Stimulated activated CD4-positive, alpha-beta T cell treated with anti-CD3 and anti-CD28 coated beads, TNF-alpha, amount 100 ng/mL, for 1 hour (primary cell): ENCODE measurements at places on chromosomes 12 and 14.

DNA sequence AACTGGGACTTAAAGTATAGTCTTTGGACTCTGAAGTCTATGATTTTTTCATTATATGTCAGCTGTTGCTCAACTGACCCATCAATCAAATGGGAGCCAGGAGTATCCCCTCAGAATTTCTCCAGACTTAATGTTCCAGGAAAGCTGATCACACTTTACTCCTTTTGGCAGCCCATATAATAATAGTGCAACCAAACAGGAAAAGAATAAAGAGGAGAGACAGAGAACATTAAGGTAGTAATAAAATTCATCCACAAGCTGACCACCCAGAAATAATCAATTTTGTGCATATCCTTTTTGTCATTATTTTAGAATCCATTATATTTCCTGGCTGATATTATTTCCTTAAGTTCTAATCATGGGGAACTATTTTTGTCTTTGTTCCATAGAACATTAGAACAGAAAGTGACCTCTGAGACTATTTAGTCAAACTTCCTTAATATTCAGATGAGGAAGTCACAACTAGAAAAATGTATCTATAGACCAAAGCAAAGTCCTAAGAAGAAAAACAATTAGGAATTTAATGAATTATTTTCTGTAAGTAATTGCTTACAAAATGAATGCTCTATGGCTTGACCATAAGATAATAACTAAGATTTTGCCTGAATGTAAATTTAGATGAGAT, 238.1 kb upstream of the SEL1L start:
- DNase-seq, result no peak

DNA sequence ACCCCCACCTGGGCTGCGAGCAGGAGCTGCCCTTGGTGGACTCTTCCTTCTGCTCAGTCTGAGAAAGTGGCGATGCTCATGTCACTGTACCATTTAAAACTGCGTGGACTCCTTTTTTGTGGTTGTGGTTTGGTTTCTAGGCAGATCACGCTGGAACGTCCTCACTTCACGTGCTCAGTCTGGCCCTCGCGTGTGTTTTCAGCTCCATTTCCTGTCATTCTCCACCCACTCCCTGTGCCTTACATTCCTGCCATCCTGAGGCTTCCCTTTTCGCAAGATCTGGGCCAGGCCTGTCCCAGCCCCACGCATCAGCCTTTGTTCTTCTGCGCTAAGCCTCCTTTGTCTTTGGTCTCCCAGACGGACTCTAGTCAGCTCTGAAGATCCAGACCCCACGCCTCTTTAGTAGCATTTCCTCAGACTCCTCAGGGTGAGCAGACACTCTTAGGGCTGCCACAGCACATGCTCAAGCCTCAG, 105.4 kb downstream of the FBXL14 start:
- DNase-seq, result no peak

DNA sequence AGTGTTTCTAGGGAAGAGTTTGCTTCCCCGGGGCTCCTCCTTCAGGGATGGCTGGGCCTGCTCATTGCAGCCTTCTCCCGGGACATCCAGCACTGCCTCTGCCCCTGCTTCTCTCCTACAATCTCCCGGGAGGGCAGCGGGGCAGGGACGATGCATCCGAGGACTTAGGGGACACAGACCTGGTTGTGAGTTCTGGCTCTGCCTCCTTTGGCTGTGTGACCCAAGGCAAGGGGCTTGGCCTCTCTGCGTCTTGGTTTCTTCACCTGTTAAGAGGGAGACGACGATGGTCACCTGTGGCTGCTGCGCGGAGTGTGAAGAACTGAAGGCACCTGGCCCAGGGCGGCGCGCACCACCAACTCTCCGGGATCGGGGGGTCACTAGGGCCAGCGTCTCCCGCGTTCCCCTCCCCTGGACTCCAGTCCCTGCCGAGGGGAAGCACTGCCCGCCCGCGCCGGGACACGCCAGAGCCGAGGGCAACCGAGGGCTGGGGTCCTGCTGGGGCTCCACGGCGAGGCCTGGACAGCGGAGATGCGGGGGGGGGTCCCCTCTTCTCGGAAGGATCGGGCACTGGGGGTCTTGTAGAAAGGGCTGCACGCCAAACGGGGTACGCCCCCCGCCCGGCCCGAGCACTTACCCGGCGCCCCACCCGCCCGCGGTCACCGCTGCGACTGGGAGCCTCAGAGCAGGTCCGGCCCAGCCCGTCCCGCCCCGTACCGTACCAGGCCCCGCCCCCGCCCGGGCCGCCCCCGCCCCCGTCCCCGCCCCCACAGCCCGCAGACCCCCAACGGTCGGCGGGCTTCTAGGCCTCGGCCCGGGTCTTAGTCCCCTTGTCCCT, at the start of gene HVCN1:
HVCN1 (minus strand) TSS at position 670 of the 835 bp plus-strand sequence. CDS start 5,870 bp downstream, outside the sequence.
- DNase-seq, result no peak

DNA sequence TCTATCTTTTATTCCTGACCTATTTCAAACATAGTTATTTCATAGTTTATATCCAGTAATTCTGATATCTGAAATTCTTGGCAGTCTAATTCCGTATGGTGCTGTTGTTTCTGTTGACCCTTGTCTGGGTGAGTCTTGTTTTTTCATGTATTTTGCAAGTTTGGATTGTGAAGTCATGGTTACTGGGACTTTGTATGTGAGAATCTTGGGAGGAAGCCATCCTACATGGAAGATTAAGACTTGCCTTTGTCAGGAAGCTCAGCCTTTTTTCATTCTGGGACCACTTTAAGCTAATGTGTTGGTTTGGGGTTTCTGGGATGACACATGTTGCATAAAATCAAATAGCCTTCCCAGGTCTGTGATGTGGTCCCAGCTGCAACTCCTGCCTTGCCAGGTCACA, 191.6 kb upstream of the E2F7 start:
- DNase-seq, result no peak

- no peak for DNase-seq
These were observed 54.0 kb downstream of the PTPRB start for GRCh38 chr12:70583251-70583650.

GRCh38 chr14:68787092-68787992, 5.5 kb downstream of the ZFP36L1 start:
- DNase-seq, result no peak

DNA sequence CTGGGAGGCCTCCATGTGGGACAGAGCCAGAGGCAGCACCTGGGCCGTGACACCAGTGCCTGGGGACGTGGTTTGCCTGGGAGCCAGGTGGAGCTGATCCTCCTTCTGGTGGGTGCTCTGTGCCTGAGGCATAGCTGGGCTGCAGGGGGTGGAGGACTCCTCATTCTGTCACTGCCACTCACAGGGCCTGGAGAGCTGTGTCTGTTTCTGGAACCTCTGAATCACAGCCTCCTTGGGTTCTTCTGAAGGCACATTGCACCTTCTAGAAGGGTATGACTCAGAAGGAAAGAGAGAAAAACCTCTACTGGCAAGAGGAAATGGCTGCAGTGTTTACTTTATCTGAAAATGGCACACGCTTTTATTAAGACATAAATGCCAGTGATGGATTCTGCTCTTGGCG, 659.8 kb downstream of the VRK1 start:
- DNase-seq, result peak; percentile 36

DNA sequence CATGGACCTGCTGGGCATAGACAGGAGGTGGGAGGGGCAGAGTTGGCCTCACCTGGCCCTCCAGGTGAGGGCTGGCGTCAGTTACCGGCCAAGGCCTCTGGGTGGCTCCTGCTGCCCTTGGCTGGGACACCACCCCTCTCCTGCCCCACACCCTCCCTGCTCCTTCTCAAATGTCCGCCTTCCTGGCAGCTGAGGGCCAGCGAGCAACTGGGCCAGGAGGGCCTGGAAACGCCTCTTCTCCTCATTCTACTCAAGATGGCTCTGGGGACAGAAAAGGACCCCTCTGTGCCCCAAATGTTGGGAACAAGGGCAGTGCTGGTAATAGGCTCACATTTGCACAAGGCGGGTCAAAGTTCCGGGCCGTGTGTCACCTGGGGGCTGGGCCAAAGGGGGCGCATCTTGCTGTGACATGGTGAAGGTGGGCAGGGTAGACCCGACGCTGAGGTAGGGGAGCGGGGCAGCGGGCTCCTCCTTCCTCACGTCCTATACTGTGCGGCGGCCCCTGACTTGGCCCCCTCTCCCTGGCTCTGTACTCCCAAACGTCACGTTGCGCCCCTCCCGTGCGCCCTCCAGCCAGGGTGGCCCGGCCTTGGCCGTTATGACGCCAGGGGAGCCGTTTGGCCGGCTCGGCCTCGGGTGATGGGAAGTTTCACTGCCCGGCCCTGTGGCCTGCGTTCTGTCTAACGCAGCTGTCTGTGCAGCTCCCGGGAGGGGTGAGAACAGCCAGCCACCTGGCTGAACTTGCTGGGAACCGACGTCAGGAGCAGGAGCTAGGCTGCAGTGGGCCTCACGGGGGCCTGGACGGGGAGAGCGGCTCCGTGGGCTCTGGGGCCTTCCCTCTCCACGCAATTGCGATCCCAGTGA, 18.0 kb upstream of the DLK1 start:
- DNase-seq, result no peak

- DNase-seq, result no peak
These were observed 77.2 kb upstream of the PRICKLE1 start for GRCh38 chr12:42666671-42667243.

- DNase-seq, result peak; percentile 75
These were observed at the start of gene SELPLG for GRCh38 chr12:108633534-108634248. TSS of gene SELPLG (minus strand) at chr12:108633894. CDS start at chr12:108624307, 9,587 bp downstream.

DNA sequence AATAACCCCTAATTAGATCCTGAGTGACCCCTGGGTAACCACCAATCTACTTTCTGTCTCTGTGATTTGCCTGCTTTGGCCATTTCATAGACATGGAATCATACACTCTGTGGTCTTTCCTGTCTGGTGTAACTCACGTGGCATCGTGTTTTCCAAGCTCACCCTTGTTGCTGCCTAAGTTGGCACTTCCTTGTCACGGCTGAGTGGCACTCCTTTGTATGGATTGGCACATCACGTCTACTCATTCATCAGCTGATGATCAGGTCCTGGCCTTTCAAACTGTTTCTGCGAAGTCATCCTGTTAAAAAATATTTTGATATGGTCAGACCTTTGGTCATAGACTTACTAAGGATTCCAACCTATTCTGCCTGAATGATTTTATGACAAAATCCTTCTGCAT, 87.7 kb downstream of the GLT1D1 start:
- no peak for DNase-seq

GRCh38 chr12:103441437-103442181, 54.2 kb downstream of the C12orf42 start:
- no peak for DNase-seq

- DNase-seq, result no peak
These were observed 29.3 kb downstream of the CCDC175 start for GRCh38 chr14:59547310-59547709.

DNA sequence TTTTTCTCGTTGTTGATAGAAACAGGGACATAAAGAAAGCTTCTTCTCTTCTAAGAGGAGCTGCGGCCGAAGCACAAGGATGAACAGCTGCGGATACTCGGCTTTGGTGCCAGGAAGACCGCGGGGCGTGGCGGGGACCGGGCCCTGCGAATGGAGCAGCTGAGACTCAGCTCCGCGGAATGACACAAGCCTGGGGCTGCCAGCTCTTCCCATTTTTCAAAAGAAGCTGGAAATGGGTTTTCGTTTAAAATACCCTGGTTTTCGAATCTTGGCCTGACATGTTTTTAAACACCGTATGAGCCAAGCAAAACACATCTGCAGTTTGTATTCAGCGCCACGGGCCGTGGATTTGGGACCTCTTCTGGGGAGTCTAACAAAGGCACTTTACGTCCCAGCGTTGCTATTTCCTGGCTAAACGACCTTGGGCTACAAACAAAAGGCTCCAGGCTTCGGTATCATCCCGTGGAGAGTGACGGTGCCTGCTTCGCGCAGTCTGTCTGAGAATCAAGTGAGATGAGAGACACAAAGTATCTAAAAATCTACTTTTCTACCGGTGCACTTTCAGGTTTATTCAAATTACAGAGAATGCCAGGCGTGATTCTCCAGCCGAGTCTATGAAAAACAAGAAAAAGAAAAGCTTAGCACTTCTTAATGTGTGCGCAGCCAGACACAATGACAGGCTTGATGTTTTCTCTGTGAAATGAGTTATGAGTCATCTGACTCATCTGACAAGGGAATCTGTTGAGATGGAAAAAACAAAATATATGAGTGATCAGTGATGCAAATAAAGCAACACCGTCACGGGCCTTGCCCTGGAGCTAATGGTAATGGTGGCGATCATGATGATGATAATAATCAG, 114.0 kb upstream of the TMEM132D start:
- DNase-seq, result no peak

DNA sequence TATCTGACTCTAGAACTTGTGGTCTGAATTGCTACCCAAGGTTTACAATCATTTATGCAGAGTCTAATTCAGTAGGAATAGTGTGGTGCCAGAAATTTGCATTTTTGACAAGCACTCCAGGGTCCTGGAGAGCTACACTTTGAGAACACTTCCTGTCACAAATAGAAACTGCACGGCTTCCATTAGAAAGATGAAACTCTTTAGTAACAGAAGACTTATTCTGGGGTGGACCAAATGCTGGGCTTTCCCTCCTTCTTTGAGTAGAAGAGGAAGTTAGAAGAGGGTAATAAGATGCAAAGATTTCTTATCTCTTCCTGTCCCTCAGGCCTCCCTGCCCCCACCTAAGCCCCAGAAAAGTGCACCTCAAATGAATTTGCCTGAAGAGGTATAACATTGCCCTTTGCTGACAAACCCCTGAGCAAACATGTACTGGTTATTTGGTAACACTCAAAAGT, 28.4 kb downstream of the DGLUCY start:
- no peak for DNase-seq

DNA sequence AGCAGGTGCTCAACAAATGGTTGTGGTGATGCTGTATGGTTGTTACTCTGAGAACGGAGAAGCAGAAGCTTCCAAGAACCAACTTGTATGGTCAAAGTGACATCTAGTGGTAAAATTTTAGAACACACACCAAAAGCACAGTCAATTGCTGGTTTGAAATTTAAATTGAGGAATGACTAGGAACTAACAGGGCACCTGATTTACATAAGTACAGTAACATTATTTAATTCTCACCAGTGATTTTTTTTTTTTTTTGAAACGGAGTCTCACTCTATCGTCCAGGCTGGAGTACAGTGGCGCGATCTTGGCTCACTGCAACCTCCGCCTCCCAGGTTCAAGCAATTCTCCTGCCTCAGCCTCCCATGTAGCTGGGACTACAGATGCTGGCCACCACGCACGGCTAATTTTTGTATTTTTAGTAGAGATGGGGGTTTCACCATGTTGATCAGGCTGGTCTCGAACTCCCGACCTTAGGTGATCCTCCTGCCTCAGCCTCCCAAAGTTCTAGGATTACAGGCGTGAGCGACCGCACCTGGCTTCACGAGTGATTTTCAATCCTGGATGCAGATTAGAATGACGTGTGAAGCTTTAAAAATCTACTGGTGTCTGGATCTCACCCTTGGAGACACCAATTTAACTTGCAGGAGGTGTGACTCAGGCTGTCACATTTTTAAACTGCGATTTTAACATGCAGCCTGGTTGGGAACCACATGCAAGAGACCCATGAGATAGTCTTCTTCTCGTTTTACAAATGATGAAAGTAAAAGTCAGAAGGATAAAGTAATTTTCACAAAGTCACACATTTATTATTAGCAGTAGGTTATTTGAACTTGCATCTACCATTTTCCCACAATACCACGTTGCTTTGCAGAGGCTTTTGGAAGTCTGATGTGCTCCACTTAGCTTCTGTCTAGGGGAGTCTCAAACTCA, 14.1 kb upstream of the NUMB start:
- DNase-seq, result no peak

- peak; percentile 38 for DNase-seq
These were observed 1.6 kb downstream of the CTDSP2 start for GRCh38 chr12:57844709-57845477.
